ENCODE measurements at places on chromosomes 12 and 14. TPM values are rescaled to one million over a fixed set of nuclear protein-coding genes. Genes with fewer than 3 reads are reported as not detected.
A peak's percentile ranks its signal among the peaks of the same experiment; 100 is the strongest.

GRCh38 chr14:104011824-104012517 is 69.6 kb upstream of the RD3L start:
- DNase-seq: no peak
- no peaks in the 10 kb centered on the region for H3K4me1 ChIP-seq
- no peak overlapping the region for H3K27ac ChIP-seq
- H3K27me3 ChIP-seq: no peaks in the 10 kb centered on the region

DNA sequence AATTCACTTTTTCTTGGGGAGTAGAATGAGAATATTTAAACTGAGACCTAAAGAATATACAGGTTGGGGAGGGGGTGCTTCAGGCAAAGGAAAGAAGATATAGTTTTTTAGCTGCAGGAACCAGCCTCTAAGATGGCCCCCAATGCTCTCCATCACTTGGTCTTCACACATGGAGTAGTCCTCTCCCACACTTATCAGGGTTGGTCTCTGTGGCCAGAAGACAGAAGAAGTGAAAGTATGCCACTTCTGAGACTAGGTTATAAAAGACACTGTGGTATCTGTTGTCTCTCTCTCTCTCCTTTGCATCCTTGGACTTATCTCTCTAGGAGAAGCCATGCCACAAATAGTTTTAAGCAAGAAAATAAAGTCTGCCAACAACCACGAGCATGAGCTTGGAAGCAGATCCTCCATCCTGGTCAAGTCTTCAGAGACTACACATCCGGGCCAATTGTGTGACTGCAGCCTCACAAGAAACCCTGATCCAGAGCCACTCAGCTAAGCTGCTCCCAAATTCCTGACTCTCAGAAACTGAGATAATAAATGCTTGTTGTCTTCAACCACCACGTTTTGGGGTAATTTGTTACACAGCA is 18.0 kb downstream of the PUS7L start:
- H3K4me1 ChIP-seq: no peaks in the 10 kb centered on the region
- H3K27me3 ChIP-seq: no peaks in the 10 kb centered on the region
- no peak overlapping the region for H3K27ac ChIP-seq
- DNase-seq: no peak
- no peak overlapping the region for H3K4me3 ChIP-seq

DNA sequence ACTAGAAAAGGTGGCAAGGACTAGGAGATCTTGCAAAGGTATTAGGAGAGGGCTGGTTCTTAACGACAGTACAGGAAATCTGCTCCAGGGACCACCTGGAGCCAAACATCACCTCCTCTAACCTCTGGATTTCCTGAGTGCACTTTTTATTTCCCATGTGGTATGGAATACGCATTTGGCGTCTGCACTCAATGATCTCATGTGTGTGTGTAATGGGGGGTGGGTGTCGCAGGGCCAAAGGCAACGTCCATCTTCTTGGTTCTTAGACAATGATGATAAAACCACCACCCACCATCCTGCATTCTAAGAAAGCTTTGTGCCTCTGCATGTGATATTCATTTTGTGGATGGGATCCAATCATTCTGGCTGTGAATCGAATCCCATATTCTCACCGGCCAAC is 68.8 kb downstream of the CLMN start:
- no peak overlapping the region for H3K4me3 ChIP-seq
- peaks cover 6% of the 10 kb centered on the region for H3K4me1 ChIP-seq
- no peaks in the 10 kb centered on the region for H3K27me3 ChIP-seq

- no peaks in the 10 kb centered on the region for H3K27me3 ChIP-seq
- no peaks in the 10 kb centered on the region for H3K4me1 ChIP-seq
- H3K36me3 ChIP-seq: no peaks in the 10 kb centered on the region
- H3K27ac ChIP-seq: no peak overlapping the region
- DNase-seq: no peak
- H3K4me3 ChIP-seq: no peak overlapping the region
These were observed 8.1 kb upstream of the DENND5B start for GRCh38 chr12:31599053-31599452.

DNA sequence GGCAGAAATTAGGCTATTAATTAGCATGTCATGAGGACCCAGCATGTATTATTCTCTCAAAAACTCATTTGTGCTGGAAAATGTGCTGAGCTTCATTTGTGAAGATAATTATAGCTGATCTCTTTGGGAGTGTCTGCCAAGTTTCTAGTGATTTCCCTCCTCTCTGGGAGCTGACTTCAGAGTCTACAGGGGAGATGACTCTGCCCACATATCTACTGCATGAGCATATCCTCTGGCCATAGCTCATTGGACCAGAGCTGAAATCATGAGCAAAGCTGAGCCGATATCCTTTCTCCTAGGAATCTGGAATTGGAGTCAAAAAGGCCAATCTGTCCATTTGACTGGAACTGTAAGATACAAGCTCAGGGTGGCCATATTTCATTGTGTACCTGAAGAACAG is 5.9 kb downstream of the CCDC198 start:
- no peak overlapping the region for H3K27ac ChIP-seq
- no peak for DNase-seq
- no peaks in the 10 kb centered on the region for H3K36me3 ChIP-seq
- no peaks in the 10 kb centered on the region for H3K4me1 ChIP-seq

- H3K27ac ChIP-seq: no peak overlapping the region
- no peaks in the 10 kb centered on the region for H3K36me3 ChIP-seq
- H3K4me1 ChIP-seq: no peaks in the 10 kb centered on the region
- no peaks in the 10 kb centered on the region for H3K27me3 ChIP-seq
- H3K4me3 ChIP-seq: no peak overlapping the region
These were observed 227.1 kb downstream of the CEP128 start for GRCh38 chr14:80714474-80714873.

- H3K27ac ChIP-seq: no peak overlapping the region
- DNase-seq: no peak
- H3K36me3 ChIP-seq: no peaks in the 10 kb centered on the region
- no peaks in the 10 kb centered on the region for H3K27me3 ChIP-seq
- H3K4me3 ChIP-seq: no peak overlapping the region
These were observed 765.1 kb upstream of the TMEM132C start for GRCh38 chr12:127501916-127502315.

DNA sequence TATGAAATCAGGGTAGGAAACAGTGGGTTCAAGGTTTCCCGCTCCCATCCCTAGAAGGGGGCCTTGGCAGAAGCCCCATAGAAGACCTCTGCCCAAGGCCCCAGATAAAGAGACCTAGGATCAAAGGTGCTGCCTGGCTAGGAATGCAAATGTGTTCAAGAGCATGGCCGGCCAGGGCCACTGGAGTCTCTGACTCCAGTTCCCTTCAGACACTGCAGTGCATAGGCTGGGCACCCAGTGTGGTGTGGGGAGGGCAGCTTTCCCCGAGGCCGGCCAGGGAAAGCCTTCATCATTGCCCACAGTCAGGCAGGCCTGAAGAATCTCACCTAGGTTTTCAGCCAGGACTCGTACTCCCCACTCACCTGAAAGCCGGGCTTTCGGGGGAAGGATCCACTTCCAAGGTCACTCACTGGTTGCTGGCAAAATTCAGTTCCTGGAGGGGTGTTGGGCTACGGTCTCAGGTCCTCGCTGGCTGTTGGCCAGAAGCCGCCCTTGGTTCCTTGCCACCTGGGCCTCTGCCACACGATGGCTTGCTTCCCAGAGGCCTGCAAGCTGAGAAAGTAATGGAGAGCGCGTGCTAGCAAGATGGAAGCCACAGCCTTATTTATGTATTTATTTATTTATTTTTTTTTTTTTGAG is 9.7 kb upstream of the PEBP1 start:
- no peaks in the 10 kb centered on the region for H3K27me3 ChIP-seq
- no peak for DNase-seq
- H3K4me1 ChIP-seq: peaks cover 2% of the 10 kb centered on the region

DNA sequence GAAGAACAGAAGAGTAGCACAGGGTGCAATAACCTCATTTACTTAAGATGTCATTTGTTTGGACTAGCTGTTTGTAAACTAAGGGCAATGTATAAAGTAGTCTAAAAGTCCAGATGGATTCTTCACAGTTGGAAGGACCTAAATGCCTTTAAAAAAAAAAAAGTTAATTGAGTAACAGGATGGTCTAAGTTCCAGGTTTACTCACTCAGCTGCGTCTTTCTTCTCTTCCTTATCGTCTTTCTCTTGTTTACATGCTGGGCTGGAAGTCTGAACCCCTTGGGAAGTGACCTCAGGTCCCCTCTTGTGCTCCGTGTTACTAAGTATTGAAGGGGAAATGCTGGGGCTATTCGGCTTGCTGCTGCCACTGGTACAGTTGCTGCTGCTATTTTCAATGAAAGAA is 82.5 kb downstream of the SH2B3 start:
- DNase-seq: peak; percentile 14
- no peaks in the 10 kb centered on the region for H3K27me3 ChIP-seq
- no peak overlapping the region for H3K4me3 ChIP-seq
- no peaks in the 10 kb centered on the region for H3K36me3 ChIP-seq

DNA sequence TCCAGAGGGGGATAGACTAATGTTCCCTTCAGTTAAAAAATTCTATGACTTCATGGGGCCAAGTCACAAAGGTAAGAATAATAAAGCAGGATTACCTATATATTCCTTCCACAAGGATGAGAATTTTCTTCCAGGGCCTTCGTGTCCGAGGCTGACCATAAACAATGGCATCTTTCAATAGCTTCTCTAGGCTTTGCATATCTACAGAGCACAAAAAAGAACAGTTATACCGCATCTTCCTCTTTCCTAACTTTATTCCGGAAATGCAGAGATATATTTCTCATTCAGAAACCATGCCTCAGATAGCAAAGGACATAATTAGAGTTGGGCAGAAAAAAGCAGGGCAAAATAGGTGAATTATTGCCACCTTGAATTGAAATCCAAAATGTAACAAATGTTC is 58.3 kb upstream of the ISM2 start:
- no peak overlapping the region for H3K27ac ChIP-seq
- DNase-seq: no peak
- H3K36me3 ChIP-seq: peaks cover 27% of the 10 kb centered on the region

- no peaks in the 10 kb centered on the region for H3K27me3 ChIP-seq
- H3K36me3 ChIP-seq: no peaks in the 10 kb centered on the region
- no peaks in the 10 kb centered on the region for H3K4me1 ChIP-seq
- no peak overlapping the region for H3K4me3 ChIP-seq
These were observed 163.8 kb upstream of the LMNTD1 start for GRCh38 chr12:25716842-25717241.

- H3K36me3 ChIP-seq: no peaks in the 10 kb centered on the region
- DNase-seq: no peak
- H3K4me1 ChIP-seq: no peaks in the 10 kb centered on the region
- no peak overlapping the region for H3K4me3 ChIP-seq
These were observed 33.9 kb upstream of the VASH1 start for GRCh38 chr14:76727384-76727783.

- DNase-seq: peak; percentile 68
- no peak overlapping the region for H3K4me3 ChIP-seq
- no peak overlapping the region for H3K27ac ChIP-seq
- no peaks in the 10 kb centered on the region for H3K27me3 ChIP-seq
- no peaks in the 10 kb centered on the region for H3K36me3 ChIP-seq
These were observed 38.6 kb downstream of the MGST1 start for GRCh38 chr12:16385782-16386646.

GRCh38 chr12:20188930-20189653 is 179.2 kb upstream of the PDE3A start:
- no peak for DNase-seq
- H3K4me3 ChIP-seq: no peak overlapping the region
- H3K36me3 ChIP-seq: no peaks in the 10 kb centered on the region

BATF gene
- 4.0 TPM for polyA plus RNA-seq

FLRT2 gene
- 2.7 TPM for polyA plus RNA-seq

OTOGL gene
- polyA plus RNA-seq: not detected

FBXL14 gene
- polyA plus RNA-seq: 13.5 TPM

KLRK1 gene
- polyA plus RNA-seq: 3.4 TPM

Measured in small intestine (tissue), 16 donors.